Globus pallidus (tissue), 1 donor: ENCODE measurements at places on chromosomes 3 and 15.

DNA sequence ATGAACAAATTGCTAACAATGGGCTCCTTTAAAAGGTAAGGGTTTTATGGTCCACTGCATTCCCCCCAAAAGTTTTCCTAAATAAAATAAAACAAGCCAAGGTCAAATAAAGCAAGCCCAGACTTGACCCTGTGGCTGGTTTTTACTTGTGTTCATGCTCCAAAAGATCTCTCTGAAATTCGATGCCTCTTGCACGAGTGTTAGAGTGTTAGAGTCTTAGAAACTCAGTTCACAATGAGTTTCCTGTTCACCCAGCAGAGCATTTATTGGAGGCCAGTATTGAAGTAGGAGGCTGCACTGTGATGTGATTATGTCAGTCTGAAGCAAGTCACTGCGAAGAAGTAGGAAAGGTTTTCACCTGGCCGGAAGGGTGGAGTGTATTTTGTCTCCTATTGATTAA is 59.9 kb upstream of the LRTM1 start:
- DNase-seq: no peak

DNA sequence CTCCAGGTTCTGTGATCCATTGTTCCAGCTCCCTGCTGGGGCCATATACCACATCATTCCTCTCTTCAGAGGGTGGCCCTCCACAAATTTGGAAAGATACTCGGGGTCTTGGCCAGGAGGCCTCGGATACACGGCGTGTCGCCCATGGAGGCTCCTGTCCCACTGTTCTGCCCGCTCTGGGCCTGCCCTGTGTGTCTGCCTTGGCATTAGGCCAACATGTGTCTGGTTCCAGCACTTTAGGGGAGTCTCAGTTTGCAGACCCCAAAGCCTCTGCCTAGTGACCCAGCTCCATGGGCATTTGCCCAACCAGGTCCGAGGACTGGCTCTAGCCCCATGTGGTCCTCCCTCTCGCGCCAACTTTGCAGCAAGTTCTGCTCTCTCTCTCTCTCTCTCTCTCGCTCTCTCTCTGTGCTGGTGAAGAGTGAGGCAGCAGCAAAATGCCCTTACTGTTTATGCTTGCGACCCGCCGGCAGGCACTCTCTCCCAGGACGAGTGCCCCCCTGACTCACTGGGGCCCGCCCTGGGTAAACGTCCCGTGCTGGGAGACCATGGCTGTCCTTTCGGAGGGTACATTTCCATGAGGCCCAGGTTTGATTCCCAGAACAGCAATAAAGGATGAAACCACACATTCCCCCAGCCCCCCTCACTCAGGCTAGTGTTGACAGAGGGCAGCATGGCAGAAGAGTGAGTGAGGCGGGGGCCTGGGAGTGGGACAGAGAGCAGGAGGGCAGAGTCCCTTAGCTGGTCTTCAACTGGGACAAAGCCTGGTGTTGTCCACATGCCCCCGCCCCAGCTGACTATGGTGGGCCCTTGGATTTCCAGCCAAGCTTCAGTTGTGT is 77.9 kb downstream of the ISG20 start:
- no peak for DNase-seq

GRCh38 chr3:72996121-72996472 is 514 bp upstream of the PPP4R2 start:
- no peak for DNase-seq

- no peak for DNase-seq
Observed at GRCh38 chr3:56209982-56210751, 258.1 kb downstream of the ERC2 start.

GRCh38 chr3:100131241-100131640 is 16.9 kb upstream of the FILIP1L start:
- DNase-seq: no peak

DNA sequence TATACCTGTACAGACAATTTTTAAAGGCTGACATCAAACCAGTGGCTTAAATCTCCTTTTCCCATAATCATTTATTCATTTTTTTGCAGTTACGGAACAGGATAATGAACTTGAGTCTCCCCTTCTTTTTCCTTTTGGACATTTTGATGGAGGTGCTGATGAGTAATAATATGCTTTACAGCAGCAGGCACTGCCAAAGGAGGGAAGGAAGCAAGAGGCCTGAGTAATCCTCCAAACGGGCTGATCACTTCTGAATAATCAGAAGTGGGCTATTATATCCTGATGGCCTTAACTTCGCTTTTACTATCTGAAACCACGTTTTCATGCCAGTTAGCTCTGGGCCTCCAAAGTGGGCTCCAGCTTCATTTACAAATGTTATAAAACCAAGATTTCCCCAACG is 527.2 kb downstream of the FOXP1 start:
- no peak for DNase-seq

- DNase-seq: no peak
Observed at GRCh38 chr3:59580499-59580898, 530.7 kb upstream of the CFAP20DC start.

- no peak for DNase-seq
Observed at GRCh38 chr3:42122261-42123011, 31.3 kb downstream of the TRAK1 start.

DNA sequence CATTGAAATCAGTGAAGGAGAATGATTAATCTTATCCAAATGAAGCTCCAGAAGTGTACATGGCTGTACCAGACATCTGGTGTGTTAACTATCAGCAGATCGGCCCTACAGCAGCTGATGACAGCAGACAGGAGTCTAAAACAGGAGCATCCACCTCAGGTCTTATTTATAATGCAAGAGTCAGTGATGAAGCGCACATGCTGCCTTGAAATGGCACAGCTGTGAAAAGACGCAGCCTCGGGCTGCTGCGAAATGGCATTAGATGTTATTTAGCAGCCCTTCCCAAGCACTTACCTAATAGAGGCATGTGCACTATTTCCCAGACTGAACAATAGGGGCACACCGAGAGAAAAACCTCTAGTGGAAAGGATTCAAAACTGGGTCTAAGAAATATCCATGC is 472.3 kb upstream of the CBLB start:
- DNase-seq: no peak

DNA sequence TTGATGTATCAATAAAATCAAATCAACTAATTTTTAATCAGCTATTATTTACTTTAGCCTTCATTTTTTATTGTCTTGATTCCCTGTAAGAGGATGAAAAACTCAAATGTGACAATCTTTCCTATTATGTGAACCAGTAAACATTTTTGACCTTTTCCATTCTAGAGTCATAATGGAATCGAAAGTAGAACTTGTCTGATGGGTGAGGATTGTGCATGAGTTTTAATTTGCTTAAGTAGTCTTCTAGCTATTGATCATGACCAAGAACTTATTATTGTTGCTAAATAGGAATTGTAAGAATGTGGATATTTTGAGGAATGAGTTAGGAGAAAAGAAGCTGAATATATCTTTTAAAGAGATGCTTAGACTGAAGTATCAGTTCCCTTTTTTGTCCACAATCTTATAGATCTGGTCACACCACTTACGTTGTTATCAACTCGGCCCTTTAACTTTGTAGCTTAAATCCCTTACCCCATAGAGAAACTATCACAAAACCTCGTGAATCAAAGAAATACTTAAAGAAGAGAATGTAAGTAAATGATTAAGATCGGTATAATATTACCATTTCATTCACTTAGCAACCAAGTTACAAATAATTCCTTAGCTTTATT is 147.3 kb downstream of the TP63 start:
- no peak for DNase-seq

DNA sequence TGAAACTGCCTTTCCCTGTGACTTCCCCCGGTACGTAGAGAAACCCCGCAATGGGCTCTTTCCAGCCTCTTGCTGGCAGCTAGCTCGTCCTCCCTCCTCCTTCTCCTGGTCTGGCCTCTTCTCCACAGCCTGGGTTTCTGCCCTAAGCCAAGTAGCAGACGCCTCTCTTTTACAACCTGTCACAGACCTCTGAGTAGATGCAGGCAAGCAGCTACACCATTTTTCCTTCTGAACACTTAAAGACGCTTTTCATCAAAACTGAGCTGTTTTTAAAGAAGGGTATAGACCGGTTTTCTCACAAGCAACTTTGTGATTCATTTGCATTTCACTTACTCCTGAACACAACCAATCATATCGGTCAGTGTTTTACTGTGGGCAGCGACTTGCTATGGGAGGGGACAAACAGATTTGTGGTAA is 32.0 kb downstream of the ADAMTSL3 start:
- DNase-seq: no peak

- peak; percentile 23 for DNase-seq
Observed at GRCh38 chr15:31396881-31397560, 70.4 kb downstream of the KLF13 start.

DNA sequence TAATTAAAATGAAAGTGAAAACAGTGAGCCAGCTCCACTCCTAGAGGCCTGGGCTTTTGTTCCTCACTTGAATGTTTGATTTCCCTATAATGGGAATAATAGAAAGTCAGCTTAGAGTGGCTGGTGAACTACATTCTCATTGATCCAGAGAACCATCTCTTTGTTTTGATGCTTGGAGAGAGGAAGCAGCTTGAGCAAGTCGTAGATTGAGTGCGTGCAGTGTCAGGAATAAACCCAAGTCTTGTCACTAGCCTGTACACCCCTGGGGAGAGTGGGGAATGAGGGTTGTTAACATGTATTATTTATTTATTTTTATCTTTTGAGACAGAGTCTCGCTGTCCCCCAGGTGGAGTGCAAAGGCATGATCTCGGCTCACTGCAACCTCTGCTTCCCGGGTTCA is 885 bp upstream of the LSG1 start:
- peak; percentile 16 for DNase-seq

DNA sequence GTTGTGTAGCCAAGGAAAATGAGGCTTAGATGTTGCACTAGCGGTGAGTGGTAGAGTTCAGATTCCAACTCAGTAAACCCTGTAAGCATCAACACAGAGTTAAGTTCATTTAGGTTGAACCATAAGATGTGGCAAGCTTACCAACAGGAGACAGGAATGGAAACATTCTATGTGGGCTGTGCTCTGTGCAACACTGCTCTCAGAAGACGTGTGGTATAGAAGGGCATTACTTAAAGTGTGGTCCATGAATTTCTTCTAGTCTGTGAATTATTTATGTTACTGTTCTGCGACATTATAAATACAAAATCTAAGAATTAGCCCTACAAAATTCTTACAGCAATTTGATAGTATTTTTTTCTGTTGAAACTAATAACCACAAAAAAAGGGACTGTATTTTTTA is 213.3 kb downstream of the GRM7 start:
- no peak for DNase-seq

DNA sequence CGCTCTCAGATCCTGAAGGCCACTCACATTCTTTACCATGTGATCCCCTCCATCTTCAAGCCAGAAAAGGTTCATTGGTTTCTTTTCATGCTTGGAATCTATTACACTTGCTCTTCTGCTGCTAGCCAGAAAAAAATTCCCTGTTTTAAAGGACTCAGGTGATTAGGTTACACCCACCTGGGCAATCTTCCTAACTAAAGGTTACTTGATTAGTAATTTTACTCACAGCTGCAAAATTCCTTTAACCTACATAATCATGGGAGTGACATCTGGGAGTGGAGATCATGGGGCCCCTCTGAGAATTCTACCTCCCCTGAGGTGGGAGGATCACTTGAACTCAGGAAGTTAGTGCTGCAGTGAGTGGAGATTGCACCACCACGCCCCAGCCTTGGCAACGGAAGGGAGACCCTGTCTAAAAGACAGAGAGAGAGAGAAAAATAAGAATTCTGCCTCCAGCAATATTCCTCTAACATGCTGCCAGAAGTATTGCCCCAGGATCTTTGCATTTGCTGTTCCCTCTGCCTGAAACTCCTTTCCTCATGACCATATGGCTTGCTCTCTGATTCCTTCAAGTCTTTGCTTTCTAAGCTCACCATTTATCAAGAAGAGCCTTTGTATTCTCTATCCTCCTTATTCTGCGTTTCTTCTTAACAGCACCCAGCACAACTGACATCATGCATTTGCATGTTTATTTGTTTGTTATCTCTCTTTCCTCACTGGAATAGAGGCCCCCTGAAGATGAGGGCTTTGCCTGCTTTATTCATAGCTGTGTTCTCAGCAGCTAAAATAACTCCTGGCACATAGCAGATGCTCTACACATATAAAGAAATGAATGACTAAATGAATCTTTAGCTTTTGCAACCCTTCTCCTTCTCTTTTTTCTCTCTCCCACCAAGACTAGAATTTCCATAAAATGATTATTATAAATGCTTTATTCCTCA is 68.2 kb downstream of the EDEM1 start:
- no peak for DNase-seq

DNA sequence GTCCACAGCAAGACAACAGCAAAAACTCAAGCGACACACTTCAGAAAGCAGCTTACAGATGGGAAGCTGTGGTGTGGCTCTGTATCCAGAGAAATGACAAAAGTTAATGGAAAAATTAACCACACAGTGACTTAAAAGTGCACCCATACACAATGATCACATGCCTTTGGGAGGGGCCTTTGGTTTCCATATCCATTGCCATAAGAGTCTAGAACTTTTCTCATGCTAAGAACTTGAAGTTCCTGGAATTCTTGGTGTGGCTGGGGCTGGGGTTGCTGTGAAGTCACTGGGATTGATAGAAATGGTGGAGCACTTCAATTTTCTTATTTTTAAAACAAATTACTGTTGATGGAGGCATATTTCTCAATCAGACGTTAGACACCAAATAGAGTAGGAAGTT is 108.6 kb upstream of the FEZF2 start:
- DNase-seq: no peak

- no peak for DNase-seq
Observed at GRCh38 chr3:138384976-138385375, 36.6 kb downstream of the MRAS start.

- DNase-seq: peak; percentile 26
Observed at GRCh38 chr3:159616234-159616825, 372.3 kb upstream of the IL12A start.

GRCh38 chr3:85455561-85456200 is 496.9 kb downstream of the CADM2 start:
- DNase-seq: no peak

DNA sequence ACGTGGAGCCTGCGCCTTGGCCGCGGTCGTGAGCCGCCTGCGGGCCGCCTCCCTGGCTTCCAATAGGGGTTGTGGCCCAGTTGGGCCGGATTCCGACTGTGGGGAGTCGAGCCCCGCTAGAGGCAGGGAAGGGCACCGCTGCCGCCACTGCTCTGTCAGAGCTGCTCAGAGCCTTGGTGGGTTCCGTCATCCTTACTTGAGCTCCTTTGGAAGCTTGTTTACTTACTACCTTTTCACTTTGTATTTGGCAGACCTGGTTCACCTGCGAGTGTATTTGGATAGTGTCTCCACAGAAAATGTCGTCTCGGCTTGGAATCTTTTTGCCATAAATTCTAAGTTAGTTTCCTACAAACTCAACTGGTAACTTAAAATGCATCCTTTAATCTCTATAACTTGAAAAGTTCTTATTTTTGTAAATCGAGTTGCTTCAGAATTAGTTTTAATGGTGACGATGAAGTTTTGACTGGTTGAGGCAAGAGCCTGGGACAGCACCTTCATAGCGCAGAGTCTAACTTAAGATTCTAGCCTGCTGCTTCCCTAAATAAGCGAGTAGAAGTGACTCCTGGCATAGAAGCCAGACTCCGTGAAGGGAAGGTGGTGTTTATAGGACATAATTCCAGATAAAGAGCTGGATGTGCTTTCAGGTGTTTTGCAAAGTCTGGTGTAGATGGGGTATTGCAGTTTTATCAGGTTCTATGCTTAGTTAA is 800 bp downstream of the DAG1 start:
- no peak for DNase-seq

GRCh38 chr3:21020043-21020442 is 731.0 kb downstream of the ZNF385D start:
- no peak for DNase-seq

GRCh38 chr3:99172736-99173657 is 271.5 kb upstream of the DCBLD2 start:
- DNase-seq: peak; percentile 37
